ENCODE measurements at places on chromosomes 6 and 20.

GRCh38 chr20:23294166-23294565 is 56.4 kb upstream of the NXT1 start:
- DNase-seq: no peak

GRCh38 chr20:62595491-62595890 is 46.8 kb upstream of the SLCO4A1 start:
- DNase-seq: no peak

DNA sequence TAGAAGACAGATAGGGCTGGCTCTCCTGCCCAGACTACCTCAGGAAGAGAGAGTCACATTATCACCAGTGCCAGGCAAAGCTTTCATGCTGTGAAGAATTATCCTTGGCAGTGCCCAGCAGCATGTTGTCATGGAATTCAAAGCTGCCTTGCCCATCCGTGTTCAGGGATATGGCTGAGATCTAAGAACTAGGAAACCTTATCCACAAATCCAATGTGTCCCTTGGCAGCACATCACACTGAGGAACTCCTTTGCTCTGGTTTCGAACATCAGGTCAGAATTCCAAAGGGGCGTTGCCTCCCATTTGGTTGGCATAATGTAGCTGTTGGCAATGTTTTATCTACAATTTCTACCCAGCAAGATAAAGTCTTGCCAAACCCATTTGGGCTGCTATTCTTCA is 52.7 kb downstream of the ADGRF1 start:
- no peak for DNase-seq

DNA sequence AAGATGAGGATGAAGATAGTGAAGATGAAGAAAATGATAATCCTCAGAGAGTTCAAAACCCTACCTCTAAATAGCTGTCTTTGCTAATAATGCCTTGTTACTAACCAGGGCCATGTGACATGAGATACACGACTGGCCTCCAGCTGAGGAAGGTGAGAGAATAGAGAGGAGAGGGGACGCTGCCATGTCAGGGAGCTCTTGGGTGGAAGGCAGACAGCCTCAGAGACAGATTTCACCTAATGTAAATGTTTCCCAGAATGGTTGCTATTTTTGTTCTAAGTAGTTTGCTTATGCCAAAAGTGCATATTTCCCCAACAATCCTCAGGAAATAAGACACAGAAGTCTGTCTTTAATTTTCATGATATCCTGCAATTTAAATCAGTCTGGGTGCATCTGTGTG is 138.4 kb downstream of the ELOVL4 start:
- no peak for DNase-seq

GRCh38 chr20:35555951-35556645 is 14.2 kb downstream of the ERGIC3 start:
- no peak for DNase-seq

GRCh38 chr20:22579119-22579427 is 5.3 kb downstream of the FOXA2 start:
- no peak for DNase-seq

GRCh38 chr20:52936351-52937340 is 35.5 kb upstream of the TSHZ2 start:
- DNase-seq: no peak

- DNase-seq: no peak
Observed at GRCh38 chr6:161216616-161217205, 57.1 kb downstream of the AGPAT4 start.

DNA sequence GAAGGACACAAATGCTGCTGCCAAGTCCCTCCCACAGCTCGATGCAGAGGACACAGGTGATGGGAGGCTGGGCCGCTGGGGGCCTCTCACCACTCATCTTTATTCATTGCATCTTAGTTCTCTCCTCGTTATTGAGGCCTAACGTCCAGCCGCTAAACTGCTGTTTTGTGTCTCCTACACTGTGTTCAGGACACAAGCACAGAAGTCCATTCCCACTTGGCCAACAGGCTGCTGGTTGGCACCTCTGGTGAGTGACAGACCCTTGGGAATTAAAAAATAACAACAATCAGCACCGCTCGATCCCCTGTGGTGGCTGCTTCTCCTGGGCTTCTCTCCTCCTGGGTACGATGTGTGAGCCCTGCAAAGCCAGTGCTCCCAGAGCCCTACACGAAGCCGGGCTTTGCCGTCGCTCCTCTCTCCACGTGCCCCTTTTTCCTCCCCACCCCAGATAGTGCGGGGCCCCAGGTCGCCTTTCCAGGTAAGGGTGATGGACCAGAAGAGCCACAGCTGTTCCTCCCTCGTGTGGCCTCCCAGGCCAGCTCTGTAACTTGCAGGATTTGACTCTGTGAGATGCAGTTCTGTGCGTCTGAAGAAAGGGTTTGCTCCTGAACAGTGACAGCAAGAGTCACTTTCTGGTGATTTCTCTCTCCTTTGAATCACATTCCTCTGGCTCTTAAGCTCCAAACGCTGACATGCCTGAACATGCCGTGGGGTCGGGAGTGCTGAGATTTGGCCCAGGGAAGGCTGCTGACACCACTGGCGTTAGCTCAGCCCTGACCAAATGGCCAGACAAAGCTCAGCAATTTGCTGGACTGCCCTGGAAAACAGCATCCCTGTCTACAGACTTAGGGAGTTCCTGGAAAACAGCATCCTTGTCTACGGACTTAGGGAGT is 59.3 kb downstream of the DLL1 start:
- DNase-seq: no peak

DNA sequence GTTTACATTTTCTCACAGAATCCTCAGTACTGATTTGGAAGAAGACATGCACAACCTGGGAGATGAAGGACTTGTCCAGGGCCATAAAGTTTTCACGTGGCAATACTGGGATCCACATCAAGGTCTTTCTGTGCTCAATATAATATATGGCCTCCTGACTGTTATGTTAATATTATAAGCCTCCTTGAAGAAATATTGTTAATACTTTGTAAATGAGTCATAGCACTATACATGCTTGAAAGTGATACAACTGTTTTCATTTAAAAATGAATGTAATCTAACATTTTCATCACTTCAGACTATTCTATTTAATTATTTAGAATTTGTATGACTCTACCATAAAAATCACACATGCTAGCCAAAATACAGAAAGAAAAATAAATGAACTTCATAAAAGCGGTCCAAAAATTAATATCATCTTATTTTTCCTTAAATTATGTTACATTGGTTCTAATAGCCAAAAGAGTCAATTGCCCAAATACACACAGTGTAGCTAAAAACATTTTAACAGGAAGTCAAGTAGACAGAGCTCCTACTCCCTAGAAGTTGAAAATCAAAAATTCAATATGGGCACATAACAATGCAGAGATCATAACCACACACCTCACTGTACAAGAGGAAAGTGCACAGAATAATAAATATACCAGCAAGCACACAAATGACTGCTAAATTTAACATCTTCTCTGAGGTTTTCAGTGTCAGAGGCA is 188.0 kb upstream of the HDDC2 start:
- DNase-seq: no peak

GRCh38 chr6:107319906-107320530 is 139.3 kb downstream of the PDSS2 start:
- no peak for DNase-seq

DNA sequence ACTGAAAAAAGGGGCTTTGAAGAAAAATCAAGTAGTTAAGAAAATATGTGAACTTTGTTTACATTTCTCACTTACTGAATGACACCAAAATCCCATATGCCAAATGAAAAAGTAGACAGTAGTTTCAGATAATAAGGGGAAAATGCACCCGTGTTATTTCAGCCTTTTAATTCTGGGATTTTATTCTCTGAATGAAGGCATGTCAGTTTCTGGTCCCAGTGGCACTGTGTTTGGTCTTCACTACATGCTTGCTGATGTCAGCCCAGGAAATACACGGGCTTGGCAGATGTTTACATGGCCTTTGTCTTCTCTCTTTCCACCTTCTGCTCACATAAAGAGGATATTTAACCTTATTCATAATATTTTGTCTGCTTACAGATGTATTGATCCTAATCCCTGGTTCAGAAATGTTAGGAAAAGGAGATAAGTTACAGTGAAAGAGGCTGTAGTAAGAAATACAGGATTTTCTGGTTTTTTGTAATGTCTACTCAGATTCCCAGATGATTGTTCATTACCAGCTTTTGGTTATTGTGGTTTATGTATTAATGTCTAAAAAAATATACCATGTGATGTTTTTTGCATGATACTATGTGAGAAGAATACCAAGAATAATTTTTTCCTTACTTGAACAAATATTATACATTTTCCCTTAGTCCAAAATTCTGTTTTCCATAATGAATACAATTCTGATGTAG is 27.7 kb downstream of the DSE start:
- DNase-seq: no peak

DNA sequence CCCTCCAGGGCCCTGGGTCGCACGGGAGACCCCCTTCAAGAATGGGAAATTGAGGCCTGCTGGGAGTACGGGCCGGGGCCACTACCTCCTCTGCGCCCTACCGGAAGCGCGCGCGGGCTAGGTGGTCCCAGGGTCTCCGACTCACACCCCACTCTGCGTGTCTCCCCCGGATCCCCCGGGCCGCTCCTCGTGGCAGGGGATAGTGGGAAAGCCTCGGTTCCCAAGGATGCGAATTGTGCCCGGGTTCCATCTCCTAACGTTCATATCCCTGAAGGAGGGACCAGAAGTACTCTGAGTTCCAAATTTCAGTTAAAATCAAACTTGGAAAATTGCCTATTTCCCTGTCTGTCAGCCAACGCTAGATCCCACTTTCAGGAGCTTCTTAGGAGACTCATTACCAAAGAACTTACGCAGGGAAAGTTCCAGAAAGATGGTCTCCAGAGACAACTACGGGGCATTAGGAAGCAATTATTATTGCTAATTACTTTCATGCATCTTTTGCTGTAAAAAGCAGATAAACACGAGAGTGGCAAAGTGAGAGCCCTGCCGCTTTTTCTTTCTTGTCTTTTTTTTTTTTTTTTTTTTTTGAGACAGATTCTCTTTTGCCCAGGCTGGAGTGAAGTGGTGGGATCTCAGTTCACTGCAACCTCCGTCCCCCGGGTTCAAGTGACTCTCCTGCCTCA is 858 bp downstream of the FAM83D start:
- DNase-seq: no peak

DNA sequence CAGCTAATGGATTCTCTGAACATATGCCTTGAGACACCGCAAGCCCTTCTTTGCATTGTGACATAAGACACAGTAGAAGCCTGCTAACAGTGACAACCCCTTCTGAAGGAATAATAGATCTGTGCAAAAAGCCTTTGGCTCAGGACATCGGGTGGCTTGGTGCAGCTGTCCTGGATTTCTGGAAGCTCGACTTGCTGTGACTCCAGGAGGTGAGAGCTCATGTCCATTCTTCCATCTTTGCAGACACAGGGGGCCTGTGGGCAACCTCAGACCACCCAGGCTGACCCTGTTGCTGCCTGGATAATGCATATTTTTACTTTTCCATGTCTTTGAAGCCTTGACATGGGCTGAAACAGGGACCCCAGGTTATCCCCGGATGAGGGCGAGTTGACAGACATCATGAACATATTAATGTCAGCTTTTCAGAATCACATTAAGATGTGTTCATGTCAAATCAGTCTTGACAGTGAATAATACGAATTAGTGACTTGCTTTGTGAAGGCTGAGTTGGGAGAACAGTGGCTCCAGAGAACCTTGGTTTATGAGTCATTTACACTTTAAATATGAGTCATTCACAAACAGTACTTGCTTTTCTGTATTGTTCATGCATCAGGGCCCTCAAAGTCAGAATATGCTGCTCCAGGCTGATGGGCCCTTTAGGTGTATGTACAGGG is 66.8 kb upstream of the IYD start:
- DNase-seq: no peak

- DNase-seq: no peak
Observed at GRCh38 chr6:81800666-81801065, 48.2 kb upstream of the TENT5A start.

DNA sequence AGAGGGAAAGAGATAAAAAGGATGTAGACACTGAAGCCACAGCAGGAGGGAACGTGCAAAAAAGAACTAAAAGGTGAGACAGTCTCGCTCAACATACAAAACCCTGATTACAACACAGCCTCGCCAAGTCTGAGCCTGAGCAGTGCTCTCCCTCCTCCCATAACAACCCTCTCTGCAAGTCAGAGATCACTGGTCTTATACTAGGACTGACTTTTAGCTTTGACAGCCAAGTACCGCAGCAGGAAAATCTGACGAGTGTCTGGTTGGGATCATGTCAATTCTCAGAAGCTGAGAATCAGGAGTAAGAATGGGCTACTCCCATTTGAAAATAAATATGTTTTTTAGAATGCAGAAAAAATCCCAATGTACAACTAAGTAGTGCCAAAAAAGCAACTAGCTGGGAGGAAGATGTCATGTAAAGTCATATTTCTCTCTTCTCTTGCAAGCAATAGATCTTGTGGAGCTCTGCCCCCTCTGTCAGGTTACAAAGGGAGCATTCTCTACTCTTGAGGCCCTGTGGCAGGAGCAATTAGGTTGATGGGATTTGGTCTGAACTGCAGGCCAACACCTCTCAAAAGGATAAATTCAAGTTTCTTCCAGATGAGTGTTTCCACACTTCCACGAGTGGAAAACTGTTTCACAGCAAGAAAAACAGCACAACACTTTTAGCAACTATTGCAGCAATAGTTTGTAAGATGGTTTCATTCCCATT is 118.9 kb upstream of the COL21A1 start:
- DNase-seq: no peak

GRCh38 chr6:25088513-25088912 is 152.8 kb upstream of the RIPOR2 start:
- DNase-seq: no peak

DNA sequence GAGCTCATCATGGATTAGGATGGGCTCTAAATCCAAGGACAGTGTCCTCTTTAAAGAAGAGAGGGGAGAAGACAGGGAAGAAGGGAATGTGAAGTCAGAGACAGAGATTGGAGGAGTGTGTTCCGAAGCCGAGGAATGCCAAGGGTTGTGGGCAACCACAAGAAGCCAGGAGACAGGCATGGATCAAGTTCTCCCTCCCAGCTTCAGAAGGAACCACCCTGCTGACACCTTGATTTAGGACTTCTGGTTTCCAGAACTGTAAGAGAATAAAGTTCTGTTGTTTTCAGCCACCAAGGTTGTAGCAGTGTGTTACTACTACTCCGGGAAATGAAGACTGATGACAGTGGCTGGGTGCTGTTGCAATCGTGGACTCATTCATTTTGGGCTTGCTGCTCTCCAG is 120.1 kb downstream of the RPS12 start:
- no peak for DNase-seq

DNA sequence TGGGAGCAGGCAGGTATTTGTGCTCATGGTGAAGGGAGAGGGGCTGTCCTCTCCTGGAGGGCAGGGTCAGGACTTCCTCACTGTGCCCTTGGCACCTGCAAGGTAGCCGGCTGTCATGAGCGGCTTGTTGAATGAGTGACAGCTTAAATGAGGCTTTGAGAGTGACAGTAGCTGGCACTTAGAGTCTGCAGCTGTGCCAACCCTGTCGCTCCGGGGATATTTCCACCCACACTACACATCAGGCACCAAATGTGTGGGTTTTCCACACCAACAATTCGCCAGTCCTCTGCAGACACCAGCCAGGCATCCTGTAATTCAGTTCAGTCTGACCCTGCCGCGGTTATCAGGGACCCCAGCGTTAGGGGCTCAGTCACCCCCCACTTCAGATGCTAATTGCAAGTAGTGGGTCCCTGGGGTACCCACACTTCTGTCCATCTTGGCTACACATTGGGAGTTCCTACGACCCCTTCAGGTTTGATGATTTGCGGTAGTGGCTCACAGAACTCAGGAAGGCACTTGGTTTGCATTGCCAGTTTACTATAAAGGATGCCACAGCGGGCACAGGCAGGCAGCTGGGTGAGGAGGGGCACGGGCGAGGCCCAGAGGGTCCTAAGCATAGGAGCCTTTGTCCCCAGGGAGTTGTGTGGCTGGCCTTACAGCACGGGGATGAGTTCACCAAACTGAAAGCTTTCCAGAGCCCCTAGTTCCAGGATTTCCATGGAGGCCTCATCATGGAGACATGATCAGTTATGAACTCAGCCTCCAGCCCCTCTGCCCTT is 9.1 kb downstream of the MTG2 start:
- no peak for DNase-seq

GRCh38 chr6:138609801-138610430 is 110.6 kb upstream of the NHSL1 start:
- DNase-seq: no peak

All from CD4-positive, CD25-positive, alpha-beta regulatory T cell (primary cell).